ENCODE measurements at places on chromosomes 16 and 17.

GRCh38 chr17:76689859-76690258 lies 20.9 kb downstream of the MXRA7 start:
- DNase-seq = no peak

- no peak for DNase-seq
These were observed 67.1 kb downstream of the ABCC1 start for GRCh38 chr16:16016388-16016964.

- no peak for DNase-seq
These were observed 174.6 kb downstream of the ABCA8 start for GRCh38 chr17:68780596-68780995.

- no peak for DNase-seq
These were observed 300.2 kb upstream of the IRX5 start for GRCh38 chr16:54630284-54630967.

DNA sequence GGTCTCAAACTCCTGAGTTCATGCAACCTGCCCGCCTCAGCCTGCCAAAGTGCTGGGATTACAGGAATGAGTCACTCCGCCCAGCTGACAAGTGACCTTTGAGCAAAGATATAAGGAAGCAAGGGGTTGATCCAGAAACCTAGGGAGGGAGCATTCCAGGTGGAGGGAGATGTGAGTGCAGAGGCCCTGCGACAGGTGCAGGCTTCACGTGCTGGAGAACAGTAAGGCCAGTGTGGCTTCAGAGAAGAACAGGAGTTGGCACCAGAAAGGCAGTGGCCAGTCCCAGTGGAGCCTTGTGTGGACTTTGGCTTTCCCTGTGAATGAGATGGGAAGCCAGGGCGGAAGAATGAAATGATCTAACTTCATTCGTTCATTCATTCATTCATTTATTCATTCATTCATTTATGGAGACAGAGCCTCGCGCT lies 73.6 kb upstream of the HAS3 start:
- no peak for DNase-seq

GRCh38 chr16:12215277-12216105 lies 239.0 kb downstream of the SNX29 start:
- no peak for DNase-seq

DNA sequence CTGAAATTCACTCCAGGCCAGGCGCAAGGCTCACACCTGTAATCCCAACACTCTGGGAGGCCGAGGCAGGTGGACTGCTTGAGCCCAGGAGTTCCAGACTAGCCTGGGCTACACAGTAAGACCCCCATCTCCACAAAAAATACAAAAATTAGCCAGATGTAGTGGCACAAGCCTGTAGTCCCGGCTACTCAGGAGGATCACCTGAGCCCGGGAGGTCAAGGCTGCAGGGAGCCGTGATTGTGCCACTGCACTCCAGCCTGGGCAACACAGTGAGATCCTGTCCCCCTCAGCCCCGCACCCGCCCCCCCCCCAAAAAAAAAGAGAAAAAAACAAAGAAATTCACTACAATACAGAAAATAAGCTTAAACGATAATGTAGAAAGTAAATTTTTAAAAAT lies 31.5 kb downstream of the MBTPS1 start:
- no peak for DNase-seq

DNA sequence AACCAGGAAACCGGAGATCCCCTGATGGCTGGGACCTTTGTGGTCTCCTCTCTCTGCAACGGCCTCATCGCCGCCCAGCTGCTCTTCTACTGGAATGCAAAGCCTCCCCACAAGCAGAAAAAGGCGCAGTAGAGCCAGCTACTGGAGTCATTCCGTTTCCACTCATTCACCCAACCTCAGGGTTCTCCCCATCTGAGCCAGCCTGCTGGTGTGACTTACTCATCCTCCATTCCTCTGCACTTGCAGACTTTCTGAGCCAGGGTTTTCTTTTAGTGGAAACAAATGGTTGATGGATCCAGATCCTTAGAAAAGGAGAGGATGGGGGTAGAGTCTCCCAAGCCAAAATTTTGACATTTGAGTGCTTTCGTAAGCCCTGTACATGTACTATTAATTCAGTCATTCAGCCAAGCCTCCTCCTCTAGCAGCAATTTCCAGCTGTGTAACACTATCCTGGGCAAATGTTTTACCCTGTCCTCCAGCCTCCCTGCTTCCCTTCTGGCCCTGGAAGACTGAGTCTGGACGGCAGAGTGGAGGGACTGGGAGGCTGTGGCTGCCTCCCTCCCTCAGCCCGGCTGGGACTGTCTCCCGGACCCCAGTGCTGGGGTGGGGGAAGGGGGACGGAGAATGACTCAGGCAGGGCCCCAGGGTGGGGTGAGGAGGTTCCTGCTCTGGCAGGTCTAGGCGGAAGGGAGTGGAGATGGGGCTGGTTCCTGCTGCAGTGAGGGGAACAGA lies 2.3 kb downstream of the SOX15 start:
- DNase-seq = no peak

DNA sequence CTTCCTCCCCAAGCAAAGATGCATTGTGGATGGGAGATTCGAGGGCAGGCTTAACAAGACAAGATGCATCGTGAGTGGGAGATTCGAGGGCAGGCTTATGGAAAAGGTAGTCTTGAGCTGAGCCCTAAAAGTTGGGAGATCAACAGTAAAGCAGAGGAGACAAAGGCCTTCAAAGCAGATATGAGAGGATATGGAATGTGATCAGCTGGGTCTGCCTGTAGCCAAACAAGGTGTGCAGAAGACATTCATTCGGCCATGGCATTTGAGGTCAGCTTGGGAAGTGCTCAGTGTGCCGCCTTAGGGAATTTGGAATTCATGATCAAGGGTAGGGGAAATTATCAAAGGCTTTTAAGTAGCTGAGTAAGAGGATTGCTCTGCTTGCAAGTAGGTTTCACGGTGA lies 39.5 kb downstream of the DNAH9 start:
- DNase-seq = no peak

DNA sequence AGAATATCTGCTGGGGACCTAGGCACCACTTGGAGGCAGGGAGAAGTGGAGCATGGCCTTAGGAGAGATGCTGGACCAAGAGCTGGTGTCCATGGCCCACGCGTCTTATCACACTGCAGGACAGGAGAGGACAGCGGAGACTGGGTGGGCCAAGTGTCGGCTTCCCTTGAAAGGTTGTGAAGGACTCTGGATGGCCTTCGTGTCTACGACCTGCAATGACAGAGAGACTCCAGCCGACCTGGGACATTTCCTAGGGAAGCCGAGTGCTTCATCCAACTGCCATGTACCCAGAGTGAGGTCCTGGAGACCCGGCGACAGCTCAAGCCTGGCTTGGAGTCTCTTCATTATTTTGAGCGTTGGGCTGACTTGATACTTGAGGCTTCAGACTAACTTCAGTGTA lies 20.5 kb downstream of the C1QTNF1 start:
- no peak for DNase-seq

GRCh38 chr17:193426-193810 lies 12.0 kb upstream of the DOC2B start:
- no peak for DNase-seq

DNA sequence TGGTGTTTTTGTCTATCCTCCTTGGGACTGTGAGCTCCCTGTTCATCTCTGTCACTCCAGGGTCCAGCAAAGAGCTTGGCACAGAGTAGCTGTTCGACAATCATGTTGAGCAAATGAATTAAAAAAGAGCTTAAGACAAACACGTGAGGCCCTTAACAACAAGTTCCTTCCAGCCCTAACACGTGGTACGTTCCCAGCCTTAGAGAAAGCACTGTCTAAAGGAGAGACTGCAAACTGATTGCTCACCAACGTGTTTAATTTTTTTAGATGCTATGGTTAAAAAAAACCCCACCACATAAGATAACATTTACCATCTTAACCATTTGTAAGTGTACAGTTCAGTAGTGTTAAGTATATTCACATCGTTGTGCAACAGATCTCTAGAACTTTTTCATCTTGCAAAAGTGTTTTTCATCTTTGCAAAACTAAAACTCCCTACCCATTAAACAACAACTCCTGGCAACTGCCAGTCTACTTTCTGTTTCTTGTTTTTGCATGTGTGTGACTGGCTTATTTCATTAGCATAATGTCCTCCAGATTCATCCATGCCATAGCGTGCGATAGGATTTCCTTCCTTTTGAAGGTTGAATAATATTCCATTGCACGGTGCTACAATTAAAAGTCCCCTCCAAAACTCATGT lies 28.2 kb downstream of the LAT start:
- no peak for DNase-seq

GRCh38 chr17:76545918-76546555 lies 6.2 kb downstream of the PRCD start:
- DNase-seq = no peak

- no peak for DNase-seq
These were observed 13.4 kb downstream of the C17orf58 start for GRCh38 chr17:67982686-67983382.

DNA sequence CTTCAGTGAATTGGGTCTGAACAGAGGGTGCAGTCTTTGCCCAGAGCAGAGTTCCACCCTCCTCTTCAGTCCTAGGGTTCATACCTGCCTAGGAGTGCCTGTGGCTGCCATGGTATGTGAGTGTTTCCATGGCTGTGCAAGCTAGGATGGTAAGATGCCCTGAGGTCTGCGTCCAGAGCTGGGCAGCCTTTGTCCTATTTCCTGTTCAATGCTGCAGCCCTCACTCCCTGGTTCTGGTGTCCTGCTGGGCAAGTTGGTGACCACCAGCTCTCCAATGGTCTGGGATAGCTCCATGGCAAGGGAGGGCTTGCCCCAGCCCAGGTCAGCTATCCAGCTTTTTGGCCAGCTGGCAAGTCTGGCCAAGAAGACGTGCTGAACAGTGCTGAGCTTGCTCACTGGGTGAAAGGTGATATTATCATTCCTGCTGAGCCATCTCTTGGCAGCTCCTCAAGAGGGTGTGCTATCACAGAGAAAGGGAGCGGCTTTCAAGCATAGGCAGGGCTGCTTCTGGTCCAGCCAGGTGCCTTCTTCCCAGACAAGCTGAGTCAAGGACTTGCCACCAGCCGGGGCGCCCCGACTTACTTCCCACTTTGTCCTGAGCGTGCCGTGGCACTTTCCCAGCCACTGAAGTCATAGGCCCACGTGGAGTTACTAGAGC lies 13.0 kb upstream of the NFATC3 start:
- no peak for DNase-seq

GRCh38 chr16:79798416-79799053 lies 198.0 kb upstream of the MAF start:
- DNase-seq = no peak

DNA sequence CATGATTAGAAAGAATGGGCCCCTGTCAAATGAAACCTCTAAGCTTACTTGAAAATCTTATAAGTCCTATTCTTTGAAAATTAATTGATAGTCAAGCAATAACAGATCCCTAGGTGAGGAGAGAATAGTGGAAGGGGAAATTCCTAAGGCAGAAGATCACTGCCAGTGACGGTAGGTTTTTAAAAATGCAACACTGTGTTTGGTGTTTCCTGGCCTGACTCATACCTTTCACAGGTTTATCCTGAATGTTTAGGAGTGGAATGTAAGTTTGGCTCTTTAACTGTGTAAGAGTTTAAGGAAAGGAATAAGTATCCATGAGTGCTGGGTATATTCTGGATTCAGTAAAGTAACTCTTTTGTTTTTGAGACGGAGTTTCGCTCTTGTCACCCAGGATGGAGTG lies 23.8 kb downstream of the HAPSTR1 start:
- no peak for DNase-seq

DNA sequence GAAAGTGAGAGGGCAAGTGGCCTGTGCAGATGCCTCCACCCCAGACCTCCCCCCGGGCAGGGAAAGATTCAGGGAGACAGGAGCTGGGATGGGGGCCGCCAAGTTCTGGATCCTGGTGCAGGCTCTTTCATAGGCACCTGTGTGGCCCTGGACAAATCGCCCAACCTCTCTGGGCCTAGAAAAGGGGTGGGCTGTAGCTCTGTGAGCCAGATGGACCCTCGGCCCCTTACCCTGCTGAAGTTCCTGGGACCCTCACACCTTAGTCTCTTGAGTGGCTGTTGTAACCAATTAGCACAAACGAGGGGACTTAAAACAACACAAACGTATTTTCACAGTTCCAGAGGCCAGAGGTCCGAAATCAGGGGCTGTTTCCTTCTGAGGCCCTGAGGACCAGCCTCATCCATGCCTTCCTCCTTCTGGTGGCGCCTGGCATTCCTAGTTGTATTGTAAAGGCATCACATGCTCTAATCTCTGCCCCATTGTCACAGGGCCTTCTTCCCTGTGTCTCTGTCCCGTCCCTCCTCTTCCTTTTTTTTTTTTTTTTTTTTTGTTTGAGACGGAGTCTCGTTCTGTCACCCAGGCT lies 352.6 kb downstream of the SEC14L1 start:
- DNase-seq = no peak

GRCh38 chr17:42659079-42659931 lies at the start of gene TUBG2:
Gene TUBG2, plus strand, starts transcription at chr17:42659284. Its CDS starts 220 bp downstream, at chr17:42659504.
- DNase-seq = peak; percentile 92

DNA sequence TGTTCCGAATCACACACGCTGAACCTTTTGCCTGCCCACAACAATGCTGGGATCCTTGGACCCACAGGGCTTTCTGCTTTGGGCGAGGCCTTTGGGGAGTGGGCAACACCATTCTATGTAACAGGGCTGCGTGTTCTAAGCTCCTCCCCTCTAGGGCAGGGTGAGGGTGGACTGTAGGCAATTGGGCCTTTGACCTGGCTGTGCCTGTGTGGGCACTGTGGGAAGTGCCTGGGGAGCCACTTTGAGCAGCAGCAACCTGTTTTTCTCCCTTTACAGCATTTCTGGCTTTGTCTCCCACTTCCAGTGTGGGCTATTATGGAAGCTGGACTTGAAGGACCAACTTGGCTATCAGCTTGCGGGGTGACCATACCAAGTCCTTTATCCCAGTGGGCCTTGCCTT lies 128.9 kb upstream of the WSCD1 start:
- no peak for DNase-seq

GRCh38 chr16:17951378-17951777 lies 385.2 kb downstream of the NPIPA8 start:
- no peak for DNase-seq

GRCh38 chr17:73379826-73380225 lies 68.0 kb upstream of the CDC42EP4 start:
- no peak for DNase-seq

DNA sequence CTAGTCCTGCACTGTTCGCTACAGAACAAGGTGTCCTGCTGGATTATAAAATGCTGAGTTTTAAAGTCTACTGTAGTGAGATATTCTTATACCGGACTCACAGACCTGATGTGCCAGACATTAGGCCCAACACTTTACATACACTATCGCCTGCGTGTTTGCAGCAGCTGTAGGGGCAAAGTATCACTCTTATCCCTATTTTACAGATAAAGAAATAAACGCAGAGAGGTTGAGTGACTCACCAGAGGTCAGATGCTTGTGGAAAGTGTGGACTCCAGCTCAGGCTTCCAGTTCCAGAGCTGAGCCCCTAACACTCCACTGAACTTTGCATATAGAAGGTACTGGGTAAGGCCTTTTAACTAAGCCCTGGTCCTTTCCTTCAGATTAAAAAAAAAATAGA lies 47.4 kb downstream of the PLXDC1 start:
- DNase-seq = no peak

DNA sequence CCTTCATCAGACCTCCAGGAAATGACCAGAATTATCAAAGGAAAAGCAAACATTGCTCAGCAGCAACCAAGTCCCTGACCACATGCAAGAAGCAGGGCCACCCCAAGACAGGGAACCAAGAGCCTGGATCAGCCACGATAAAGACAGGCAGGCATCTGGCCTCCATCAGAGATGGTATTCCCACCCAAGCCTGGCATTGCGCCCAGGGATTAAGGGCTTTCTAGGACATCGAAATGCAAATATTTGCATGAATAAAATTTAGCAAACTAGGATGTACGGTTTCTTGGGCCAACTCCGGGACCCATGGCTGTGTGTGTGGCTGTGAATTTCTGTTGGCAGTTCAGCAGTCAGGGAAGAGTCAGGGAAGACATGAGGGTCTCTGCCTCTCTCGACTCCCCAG lies 241.4 kb upstream of the DYNLRB2 start:
- DNase-seq = no peak

- DNase-seq = no peak
These were observed 18.1 kb downstream of the SOCS3 start for GRCh38 chr17:78341559-78342448.
